GM04503 (cell line): ENCODE measurements at places on chromosomes 16 and 17.

DNA sequence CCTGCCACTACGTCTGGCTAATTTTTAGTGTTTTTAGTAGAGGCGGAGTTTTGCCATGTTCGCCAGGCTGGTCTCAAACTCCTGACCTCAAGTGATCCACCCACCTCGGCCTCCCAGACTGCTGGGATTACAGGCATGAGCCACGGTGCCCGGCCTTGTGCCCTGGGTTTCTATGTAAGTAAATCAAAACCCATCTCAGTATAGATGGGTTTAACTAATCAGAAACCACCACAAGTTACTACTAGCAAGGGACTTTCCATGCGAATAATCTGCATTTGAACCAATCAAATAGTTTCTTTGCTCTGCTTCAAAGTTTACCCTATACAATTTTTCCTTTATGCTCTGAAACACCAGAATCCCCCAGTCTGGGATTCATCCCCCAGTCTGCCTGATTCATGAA is 16.5 kb upstream of the EIF1 start:
- no peak for DNase-seq

DNA sequence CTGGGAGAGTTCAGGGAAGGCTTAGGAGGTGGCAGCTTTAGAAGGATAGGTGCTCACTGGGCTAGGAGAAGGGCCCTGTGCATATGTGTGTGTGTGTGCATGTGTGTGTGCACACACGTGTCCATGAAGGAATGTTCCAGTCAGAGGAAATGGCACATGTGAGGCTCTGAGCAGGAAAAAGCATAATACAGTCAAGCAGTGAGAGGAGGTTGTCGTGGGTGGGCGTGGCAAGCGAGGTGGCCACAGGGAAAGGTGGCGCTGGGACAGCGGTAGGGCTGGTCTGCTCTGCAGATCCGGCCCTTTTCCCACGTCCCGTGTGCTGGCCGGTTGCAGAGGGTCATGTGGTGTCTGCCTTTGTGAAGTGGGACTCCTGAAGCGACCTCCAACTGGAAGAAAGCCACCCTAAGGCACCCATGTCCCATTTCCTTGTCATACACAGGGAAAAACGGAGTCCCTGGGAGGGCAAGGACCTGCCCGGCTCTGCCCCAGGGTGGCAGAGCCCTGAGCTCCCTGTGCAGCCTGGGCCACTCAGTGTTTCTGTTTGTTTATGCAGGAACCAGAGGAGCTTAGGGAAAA is 40.1 kb downstream of the NT5M start:
- DNase-seq, result no peak

GRCh38 chr17:75032720-75033280 is 14.0 kb downstream of the ATP5PD start:
- DNase-seq, result no peak

DNA sequence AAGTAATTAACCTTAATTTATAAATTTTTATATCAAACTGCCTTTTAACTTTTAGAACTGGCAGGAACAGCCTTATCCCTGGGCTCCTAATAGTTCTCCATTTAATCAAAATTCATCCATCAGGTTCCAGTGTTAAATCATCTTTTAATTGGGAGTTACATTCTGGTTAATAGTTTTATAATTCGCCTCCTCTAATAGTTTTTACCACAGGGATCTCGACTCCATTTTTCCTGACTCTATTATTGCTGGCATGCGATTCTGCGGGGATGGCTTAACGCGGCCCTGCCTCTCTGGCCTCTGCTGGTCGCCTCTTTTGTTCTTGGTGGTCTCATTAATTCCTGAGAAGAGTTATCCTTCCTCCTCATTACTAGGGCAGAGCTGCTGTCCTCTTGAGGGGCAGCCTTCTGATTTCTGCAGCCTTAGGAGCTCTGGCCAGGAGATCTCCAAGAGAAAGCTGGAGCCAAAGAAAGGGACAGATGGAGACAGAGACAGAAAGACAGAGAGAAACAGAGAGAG is 71.1 kb downstream of the MRM1 start:
- no peak for DNase-seq

DNA sequence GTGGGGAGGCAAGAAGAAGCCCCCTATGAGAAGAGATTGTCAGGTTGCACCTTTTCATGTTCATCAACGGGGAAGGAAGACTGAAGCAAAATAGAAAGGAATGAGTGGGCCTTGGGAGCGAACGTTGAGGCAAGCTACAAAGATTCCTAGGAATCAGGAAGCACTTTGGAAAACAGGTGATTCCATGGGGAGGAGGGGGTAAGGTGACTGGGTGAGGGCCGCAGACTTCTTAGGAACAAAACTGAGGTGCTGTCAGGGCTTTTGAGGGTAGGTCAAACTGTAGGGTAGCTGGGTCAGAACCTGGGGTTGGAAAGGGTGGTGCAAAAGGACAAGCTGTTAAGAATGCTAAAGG is 528 bp downstream of the ITFG1 start:
- DNase-seq, result no peak

DNA sequence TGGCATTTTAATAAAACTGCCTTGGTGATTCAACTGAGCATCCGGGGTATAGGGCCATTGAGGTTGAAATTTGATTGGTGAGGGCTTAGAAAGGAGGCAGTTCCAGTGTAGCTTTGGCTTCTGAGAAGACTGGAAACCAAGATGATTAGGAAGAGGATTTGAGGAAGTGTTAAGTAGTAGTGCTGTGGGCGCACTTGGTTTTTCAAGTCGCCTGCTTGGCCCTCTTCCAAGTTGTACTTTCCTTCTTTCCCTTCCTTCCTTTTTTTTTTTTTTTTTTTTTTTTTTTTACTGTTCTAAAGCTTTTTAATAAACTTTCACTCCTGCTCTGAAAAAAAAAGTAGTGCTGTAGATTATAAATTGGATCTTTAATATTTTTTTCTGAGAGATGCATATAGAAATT is 320.5 kb downstream of the UTP18 start:
- no peak for DNase-seq

DNA sequence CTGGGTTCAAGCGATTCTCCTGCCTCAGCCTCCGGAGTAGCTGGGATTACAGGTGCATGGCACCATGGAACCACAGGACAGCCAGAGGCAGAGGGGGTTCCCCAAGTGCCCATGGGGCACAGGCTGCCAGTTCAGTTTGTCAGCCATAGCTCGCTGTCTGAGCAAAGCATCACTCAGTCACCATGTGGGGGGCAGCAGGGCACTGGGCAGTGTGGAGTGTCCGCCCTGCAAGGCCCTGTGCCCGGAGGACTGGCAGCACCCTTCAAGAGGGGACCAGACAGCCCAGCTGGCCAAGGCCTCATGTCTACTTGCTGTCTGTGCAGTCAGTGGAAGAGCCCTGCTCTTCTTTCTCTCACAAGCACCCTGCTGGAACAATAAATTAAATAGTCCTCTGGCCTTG is 6.4 kb downstream of the ALYREF start:
- DNase-seq, result no peak

DNA sequence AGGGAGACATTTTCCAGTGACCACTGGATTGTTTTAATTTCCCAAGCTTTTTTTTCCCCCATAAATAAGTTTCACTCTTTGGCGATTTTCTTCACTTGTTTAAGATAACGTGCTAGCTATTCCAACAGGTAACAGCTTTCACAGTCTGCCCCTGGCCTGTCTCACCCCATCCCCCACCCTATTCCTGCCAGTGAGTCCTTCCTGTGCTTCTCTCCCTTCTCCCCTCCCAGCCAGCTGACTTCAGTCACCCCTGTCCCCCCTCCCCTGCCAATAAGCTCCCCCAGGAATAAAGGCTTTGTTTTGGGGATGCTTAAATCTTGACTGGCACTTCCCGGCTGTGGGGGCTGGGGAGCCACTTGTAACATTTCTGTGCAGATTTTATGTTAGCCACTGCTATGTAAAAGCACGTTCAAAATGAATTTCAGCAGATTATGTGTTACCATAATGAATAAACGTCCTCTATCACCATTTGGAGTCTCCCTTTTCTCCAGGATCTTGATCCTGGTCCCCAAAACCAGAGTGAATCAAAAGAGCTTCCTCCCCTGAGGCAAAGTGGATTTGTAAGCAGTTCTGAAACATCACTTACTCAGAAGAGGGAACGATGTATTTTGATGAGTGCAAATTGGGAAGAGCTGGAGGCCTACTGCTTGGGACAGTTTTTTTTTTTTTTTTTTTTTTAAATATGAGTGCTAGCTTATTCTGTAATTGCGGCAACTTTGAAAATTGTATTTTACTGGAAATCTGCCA is 58.2 kb downstream of the IGF2BP1 start:
- DNase-seq, result no peak

DNA sequence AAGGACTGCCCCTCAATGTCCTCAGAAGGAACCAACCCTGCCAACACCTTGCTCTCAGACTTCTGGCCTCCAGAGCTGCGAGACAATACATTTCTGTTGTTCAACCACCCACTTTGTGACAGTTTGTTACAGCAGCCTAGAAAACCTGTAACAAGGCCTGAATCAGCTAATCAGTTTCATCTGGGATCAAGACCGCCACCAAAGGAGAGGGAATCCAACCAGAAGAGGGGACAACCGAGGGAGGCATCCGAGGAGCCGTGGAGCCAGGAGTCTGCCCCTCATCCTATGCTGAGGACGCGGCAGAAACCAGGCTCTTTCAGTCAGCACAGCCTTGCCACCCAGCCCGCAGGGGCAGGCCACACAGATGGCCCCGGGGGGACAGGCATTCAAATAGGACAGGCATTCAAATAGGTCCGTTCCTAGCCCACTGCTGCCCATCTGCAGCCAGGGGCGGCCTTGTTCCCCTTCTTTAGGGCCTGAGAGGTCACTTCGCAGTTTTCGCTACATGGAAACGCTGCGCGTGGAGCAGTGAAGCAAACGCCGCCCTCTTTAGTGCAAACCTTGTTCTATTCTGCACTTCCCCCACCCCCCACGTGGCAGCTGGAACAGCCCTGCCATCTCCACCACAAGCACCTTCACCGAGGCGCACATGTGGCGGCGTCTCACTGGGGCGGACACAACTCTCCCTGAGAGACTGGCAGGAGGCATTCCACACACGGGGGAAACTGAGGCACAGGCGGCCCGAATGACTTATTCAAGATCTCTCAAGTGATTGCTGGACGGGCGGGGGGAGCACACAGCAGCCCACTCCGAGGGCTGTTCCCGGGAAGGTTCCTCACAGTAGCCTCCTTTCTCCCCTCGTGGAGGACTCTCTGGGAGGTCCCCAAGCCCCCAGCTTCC is 26.7 kb downstream of the FA2H start:
- DNase-seq, result no peak

- DNase-seq, result no peak
These were observed 2.6 kb downstream of the NOG start for GRCh38 chr17:56595831-56596690.

- no peak for DNase-seq
These were observed 3.5 kb downstream of the LIMD2 start for GRCh38 chr17:63696381-63696961.

DNA sequence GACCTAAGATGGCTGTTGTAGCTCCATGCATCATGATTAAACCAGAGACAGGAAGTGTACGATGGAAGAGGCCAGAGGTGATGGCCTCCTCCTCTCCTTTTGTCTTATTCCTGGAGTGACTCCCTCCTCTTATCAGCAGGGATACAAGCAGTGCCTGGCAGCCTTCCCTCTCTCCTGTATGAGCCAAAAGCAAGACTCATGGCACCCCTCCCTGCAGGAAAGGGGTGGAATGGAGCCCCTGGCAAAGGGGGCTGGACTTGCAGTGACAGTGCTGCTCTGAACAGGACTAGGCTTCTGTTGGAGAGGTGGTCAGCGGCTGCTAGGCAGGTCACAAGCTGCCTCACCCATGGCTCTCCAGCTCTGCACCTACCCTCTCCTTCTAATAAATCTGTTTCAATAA is 8.4 kb downstream of the TXNL4B start:
- DNase-seq, result no peak
